ENCODE measurements at places on chromosomes 5 and 9.

DNA sequence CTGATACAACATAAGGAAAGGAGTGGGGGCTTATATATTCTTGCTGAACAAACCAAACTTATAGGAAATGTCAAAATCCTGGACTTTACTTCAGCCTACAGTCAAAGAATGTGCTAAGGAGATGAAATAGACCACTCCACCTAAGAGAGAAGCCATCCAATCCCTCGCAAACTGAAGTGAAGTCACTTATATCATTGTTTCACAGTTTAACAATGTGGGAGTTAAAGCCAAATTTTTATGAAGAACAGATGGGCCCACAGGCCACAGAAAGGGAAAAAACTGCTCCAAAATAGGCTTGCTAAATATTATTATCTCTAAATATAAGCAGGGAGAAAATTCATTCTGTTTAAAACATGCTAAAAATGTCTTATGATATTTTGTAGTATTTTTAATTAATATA, 233.3 kb downstream of the GAS1 start:
- no peak for DNase-seq

DNA sequence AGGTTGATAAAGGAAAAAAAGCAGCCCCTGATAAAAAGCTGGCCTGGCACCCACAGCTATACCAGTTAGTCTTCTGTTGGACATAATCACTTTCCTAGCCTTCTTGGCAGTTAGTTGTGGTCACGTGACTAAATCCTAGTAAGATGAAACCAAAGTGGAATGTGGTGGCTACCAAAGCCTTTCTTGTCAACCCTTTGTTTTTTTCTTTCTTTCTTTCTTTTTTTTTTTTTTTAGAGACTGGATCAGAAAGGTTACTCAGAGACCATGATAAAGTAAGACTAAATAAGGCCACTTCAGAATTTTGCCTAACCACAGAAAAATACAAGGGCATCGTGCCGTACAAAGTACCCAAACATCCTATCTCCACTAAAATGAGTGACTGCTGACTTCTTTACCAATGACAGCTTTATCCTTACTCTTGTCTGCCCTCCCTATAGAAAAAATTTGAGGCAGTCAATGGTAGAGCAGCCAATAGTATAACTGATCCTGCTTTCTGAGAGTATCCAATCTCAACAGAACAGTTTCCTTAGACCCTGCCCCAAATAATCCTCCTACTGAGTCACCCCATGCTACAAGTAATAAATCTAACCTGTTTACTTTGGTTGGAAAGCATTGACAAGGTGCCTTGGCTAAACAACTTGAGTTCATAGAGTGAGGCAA, 14.2 kb upstream of the KIF27 start:
- DNase-seq = no peak

GRCh38 chr9:106312906-106313305, 550.1 kb upstream of the ZNF462 start:
- DNase-seq = no peak

GRCh38 chr5:125129151-125129806, 382.8 kb upstream of the ZNF608 start:
- no peak for DNase-seq

DNA sequence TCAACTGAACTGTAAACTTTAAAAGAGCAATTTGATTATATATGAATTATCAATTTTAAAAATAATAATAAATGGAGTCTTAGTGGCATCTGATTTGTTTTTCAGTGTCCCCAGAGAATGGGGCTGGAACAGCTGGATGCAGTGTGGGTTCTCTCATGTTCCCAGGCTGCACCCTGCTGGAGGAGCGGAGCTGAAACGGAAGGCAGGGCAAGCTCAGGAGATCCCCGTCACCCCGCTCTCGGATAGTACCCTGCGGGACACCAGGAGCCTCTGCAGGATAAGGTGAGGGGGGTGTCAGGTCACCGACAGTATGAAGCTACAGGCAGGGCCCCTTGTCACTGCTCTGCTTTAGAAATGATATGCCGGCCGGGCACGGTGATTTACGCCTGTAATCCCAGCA, 57.3 kb downstream of the S1PR3 start:
- no peak for DNase-seq

DNA sequence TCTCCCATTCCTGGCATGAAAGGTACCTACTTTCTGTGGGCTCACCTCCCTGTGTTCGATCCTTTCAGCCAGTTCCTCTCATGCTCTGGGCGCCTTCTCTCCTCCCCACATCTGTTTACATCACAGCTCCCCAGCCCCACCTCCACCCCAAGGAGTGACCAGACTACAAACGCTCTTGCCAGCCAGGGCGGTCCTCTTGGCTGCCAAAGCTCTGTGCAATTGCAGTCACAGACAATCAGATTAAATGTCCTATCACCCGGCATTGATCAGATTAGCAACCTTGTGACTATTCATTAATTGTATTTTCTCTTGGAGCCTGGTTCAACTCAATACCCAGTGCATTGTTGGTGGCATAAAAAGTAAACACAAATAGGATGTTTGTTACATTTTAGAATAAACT, 211.2 kb upstream of the TBCA start:
- no peak for DNase-seq

DNA sequence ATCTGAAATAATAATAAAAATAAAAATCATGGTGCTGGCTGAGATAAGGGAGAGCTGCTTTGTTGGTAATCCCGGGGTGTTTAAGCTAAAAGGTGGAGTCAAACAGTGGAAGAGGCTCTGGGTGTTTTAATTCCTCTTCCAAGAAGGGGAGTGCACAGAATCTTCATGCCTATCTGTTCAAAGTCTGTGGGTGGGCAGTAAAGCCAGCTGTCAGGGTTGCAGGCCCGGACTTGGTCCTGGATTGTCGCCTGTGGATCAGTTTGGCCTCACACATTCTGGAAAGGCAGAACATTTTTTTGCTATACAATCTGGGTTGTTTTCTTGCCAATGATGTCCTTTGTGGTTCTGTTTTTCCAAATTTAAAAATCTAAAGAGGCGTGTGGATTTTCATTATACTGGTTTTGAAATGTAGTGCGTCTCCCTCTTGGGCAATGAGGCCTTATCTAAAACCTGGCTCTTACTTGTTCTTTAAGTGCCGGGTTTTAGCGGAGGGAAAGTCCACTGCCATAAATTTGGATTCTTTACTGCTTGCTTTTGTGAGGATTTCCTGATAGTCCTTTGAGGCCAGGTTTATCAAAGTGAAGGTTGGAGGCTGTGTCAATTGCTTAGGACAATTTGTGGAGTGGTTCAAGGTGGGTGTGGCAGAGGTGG, 5.8 kb downstream of the ANKDD1B start:
- no peak for DNase-seq

GRCh38 chr9:2749485-2749884, 32.2 kb downstream of the KCNV2 start:
- no peak for DNase-seq

DNA sequence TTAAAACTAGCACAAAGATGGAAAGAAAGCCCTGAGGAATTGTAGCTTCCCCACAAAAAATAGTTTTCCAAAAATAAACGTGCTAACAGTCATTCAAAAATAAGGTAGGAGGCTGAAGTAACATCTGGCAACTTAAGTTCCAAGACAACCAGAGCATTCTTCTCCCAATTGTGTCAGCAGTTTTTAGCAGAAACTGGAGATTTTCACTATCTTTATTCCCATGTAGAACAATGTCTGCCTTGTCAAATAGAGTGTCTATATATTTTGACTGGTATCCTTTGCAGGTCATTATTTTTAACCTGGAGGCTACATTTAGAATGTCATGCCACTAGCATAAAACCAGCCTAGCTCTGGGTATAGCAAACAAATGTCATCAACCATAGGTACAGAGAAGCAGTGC, 10.8 kb downstream of the TYRP1 start:
- no peak for DNase-seq

GRCh38 chr9:73344060-73344459, 192.4 kb downstream of the ANXA1 start:
- DNase-seq = no peak

- DNase-seq = no peak
Observed at GRCh38 chr5:9905661-9906060, 275.5 kb upstream of the TAS2R1 start.

DNA sequence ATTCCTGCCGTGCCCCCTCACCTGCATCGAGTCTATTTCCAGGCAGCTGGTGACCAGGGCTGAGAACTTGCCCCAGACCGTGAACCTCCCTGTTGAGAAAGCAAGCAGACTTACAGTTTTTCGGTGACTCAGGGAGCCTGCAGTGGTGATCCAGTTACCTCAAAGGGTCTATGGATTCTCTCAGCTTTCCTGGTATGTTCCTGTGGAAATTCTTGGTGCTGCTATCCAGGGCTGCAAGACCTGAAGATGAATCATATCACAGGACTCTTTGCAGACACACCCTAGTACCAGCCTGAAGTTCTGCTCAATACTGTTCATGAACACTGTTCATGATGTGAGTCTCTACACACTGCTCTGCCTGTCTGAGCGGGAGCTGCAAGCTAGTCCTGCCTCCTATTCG, 154.7 kb downstream of the WDR70 start:
- DNase-seq = no peak

- DNase-seq = no peak
Observed at GRCh38 chr5:61348447-61348846, 16.4 kb downstream of the ZSWIM6 start.

GRCh38 chr5:131672776-131673175, 37.7 kb upstream of the RAPGEF6 start:
- no peak for DNase-seq

- DNase-seq = peak; percentile 1
Observed at GRCh38 chr5:117182104-117182503, 607.5 kb upstream of the SEMA6A start.

Measured in COR-L47 (cell line).